ENCODE measurements at places on chromosomes 7 and 10.

- DNase-seq: no peak
These were observed 15.2 kb downstream of the CAPZA2 start for GRCh38 chr7:116877443-116878217.

- DNase-seq: no peak
These were observed 128.2 kb upstream of the IMMP2L start for GRCh38 chr7:111690364-111691111.

GRCh38 chr10:75682649-75683557, 251.5 kb downstream of the LRMDA start:
- DNase-seq: no peak

DNA sequence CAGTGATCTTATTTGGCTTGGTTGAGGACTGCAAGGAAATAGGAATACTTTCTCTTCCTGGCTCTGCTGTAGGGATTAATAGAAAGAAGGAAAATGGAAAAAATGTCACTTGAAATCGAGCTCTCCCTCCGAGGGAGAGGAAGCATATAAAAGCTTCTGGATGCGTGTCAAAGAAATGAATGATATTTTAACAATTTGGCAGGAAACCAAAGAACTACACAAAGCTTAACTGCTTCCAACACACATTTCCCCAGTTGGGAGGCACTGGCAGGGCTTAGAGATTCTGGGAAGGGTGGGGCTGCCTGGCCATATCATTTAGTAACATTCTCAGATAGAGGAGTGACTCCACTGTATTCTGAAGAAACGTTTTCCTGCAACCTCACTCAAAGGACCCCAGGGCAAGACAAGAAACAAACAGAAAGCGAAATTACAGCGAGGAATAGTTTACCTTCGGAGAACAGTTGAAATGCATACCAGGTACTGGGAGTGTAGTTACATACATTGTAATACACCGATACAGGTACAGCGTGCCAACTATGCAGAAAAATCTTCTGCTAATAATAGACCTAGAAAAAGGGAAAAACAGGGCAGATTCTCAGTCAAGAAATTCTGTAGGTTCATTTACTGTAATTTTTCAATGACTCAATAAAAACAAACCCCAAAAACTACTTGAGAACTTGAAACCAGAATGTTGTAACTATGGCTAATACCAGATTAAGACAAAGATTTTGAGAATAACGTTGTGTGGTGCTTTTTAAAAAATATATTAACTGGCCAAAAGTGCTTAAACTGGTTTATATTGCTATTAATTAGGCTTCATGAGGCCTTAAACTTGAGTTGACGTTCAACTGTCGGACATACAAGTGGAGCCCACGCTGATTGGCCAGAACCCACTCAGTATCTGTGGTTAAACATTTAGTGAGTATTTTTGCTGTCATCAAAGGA, 75.7 kb upstream of the ASAH2 start:
- no peak for DNase-seq

DNA sequence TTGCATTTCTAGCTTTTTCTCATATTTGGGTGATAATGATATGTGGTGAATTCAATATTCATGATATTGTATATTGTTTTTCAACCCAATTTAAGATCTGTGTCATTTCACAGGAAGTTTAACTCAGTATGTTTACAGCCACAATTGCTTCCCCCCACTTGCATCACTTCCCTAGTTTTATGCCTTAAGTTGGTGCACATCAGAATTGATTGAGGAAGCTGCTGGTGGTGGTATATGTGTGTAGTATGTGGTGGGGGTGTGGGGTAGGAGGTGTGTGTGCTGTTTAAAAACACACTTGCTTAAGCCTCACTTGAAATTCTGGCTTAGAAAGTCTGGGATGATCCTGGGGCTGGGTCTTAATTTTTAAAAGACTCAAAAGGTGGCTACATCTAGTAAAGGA, 245.1 kb upstream of the AOAH start:
- DNase-seq: no peak

- no peak for DNase-seq
These were observed 237.3 kb downstream of the MAD1L1 start for GRCh38 chr7:1995426-1995825.

GRCh38 chr7:41889472-41889871, 186.6 kb upstream of the INHBA start:
- DNase-seq: no peak

GRCh38 chr10:49361735-49362568, 33.9 kb downstream of the DRGX start:
- no peak for DNase-seq

- no peak for DNase-seq
These were observed 4.0 kb upstream of the PANK1 start for GRCh38 chr10:89649051-89649450.

- DNase-seq: no peak
These were observed 533.4 kb upstream of the SEMA3D start for GRCh38 chr7:85719981-85720953.

GRCh38 chr7:151119055-151119415, 32.8 kb downstream of the AGAP3 start:
- DNase-seq: no peak

GRCh38 chr10:125549653-125550052, 133.3 kb downstream of the TEX36 start:
- no peak for DNase-seq

GRCh38 chr7:150313870-150314269, 9.3 kb upstream of the LRRC61 start:
- no peak for DNase-seq

DNA sequence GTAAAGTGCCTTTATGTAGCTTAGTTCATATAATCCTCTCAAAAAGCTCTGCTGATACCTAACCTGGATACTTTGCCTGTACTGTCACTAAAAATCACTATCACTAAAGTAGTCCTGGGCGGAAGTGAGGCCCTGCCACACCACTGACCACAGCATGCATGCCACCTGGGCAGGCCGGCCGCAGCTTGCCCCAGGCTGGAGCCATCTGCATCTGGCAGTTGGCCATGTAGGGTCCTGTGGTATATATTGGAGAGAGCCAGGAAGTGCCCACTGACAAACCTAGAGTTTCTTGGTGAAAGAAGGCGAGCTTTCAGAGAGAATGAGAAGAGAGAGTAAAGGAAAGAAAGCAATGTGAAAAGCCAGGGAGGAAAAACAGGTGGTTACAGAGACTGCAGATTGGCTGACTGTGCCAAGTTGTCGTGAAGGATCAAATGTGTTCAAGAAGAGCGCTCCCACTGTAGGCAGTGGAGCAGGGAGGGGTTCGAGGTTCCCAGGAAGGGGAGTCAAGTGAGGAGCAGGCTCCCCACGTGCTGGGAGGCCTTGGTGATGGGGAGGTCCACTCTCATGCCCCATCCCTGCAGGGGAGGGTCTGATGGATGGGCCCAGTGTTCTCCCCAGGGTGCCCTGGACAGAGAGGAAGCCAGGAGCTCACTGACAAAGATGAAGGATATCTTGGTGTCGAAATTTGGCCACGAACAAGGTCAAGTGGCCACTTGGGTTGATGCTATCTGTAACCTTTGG, 13.6 kb downstream of the LOXL4 start:
- DNase-seq: peak; percentile 2

DNA sequence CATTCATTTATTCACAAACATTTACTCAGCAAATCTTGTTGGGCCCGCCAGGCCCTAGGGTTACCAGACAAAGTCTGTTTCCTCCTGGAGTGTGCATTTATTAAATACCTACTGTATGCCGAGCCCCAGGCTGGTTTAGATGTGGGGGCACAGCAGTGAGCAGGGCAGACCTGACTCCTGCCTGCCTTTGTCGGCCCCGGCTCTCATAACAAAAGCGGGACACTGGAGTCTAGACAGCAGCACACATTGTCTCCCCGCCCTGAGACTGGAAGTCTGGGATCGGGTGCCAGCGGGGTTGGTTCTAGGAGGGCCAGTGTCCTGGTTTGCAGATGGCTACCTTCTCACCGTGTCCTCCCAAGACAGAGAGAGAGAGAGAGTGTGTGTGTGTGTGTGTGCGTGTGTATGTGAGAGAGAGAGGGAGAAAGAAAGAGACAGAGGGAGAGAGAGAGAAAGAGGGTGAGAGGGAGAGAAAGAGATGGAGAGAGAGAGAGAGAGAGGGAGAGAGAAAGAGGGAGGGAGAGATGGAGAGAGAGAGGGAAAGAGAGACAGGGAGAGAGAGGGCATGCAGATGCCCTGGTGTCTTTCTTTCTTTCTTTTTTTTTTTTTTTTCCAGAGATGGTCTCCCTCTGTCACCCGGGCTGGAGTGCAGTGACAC, 25.9 kb downstream of the ELFN1 start:
- no peak for DNase-seq

DNA sequence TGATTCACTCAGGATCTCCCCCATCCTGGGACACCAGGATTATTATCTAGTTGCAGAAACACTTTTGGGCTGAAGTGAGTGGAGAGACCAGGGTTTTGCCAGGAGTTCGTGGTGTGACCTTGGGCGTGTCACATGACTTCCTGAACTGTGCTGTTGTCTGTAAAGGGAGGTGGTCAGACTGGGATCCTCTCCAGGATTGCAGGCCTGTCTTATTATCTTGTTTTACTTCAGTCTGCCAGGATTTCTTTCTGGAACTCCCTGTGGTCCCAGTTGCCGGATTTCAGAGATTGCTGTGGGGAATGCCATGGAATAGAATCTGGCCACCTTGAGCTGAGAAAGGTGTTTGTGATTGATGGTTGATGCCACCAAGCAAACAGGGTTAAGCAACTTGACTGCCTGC, 35.8 kb downstream of the CRCP start:
- DNase-seq: no peak

- no peak for DNase-seq
These were observed 112.9 kb downstream of the LHPP start for GRCh38 chr10:124574456-124575070.

- DNase-seq: no peak
These were observed 136.4 kb downstream of the DYNC2I1 start for GRCh38 chr7:158992759-158993158.

DNA sequence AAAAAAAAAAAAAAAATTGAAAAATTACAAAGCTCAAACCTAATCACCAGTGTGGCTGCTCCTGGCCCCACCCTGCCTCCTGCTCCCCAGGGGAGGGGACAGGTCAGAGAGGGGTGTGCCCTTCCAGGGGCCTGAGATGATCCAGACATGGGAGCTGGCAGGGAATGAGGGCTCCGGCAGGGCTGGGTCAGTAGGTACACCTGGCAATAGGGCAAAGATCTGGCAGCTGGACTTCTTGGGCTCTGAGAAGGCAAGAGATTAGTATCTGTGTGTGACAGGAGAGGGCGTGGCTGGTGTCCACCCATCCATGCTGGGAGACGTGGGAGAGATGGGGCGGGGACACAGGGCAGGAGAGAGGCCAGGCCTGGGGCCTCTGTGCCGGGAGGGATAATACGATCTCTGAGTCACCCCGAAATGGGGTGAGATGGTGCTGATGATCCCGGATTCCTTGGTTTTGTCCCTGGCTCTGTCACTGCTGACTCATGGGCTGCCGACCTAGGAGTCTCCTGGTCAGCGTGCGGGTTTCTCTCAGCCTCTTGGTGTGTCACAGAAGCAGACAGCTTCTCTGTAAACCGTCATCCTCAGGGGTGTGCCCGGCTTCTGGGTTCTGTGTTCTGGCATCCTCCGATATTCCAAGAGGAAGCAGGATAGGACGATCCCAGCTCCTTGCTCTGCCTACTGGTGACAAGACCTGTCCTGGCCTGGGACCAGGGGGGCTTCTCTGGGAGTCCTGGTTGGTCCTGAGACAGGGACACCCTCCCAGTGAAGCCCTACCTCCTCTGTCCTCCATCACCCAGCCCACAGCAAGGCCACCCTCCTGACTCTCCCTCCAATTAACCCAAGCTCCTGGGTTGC, 8.2 kb upstream of the CLDN4 start:
- DNase-seq: no peak

GRCh38 chr7:71409550-71410157, 277.7 kb downstream of the GALNT17 start:
- DNase-seq: no peak

All from GM13977 (cell line).